Osteoblast (primary cell): ENCODE measurements at places on chromosomes 3 and 15. TPM values are rescaled to one million over a fixed set of nuclear protein-coding genes. Genes with fewer than 3 reads are reported as not detected.
A peak's percentile ranks its signal among the peaks of the same experiment; 100 is the strongest.

DNA sequence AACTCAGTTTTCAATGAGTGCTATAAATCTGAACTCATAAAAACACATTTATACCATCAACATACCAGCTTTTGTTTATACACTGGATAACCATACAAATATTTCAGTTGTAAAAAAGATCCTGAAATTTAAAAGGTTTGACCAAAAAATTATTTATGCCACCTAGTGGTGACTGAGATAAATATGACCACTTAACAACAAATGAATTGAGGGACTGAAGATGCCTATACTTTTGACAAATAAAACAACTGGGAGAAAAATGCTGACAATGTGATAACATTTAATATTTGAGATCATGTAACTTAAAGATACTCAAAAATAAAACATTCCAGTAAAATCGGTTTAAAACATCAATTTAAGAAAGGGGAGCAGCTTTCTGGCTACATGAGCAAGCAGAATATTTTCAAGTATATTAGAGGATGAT, 30.4 kb downstream of the ATG3 start:
- peak; percentile 50 for DNase-seq

- no peak for DNase-seq
Measured at GRCh38 chr15:101447561-101448071, 41.9 kb downstream of the PCSK6 start.

GRCh38 chr3:124455891-124456290, 274.4 kb upstream of the UMPS start:
- DNase-seq = no peak

DNA sequence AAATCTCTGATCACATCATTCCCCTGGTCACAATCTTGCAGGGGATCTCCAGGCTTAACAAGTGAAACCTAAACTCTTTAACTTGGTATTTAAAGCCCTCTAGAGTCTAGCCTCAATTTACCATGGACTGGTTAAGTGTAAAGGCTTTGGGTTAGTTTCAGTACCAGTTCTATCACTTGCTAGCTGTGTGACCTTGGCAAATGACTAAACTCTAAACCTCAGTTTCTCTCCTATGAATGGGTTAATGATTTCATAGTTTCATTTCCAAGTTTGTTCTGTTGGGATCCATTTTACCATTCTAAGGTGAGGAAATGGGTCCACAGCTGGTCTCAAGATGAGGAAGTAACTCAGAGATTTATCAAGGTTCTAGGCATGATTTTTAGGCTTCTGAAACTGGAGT, 38.8 kb upstream of the TIMP4 start:
- DNase-seq = no peak

- DNase-seq = no peak
Measured at GRCh38 chr3:33645060-33645647, 72.9 kb downstream of the CLASP2 start.

- DNase-seq = peak; percentile 86
Measured at GRCh38 chr3:129623447-129624118, 17.1 kb upstream of the PLXND1 start.

The PP2D1 gene
- total RNA-seq = not detected in 2 replicates
